ENCODE measurements at places on chromosomes 1 and 21. TPM values are rescaled to one million over a fixed set of nuclear protein-coding genes. Genes with fewer than 3 reads are reported as not detected.

HCN3 gene
- total RNA-seq = 1.2 TPM

TNFRSF1B gene
- 3.0 TPM for total RNA-seq

DENND2C gene
- 2.2 TPM for total RNA-seq

RAP1GAP gene
- 0.89 TPM for total RNA-seq

LY9 gene
- total RNA-seq = not detected

C1orf35 gene
- total RNA-seq = 6.2 TPM

LHX8 gene
- total RNA-seq = not detected

GCLM gene
- total RNA-seq = 16.9 TPM

CA14 gene
- total RNA-seq = not detected

TNFRSF8 gene
- not detected for total RNA-seq

FCRL5 gene
- total RNA-seq = not detected

SFN gene
- total RNA-seq = 0.14 TPM

ABCG1 gene
- 0.60 TPM for total RNA-seq

ACTA1 gene
- 0.14 TPM for total RNA-seq

ALX3 gene
- not detected for total RNA-seq

FBXO28 gene
- total RNA-seq = 38.4 TPM

FAM72A gene
- total RNA-seq = 2.1 TPM

COL18A1 gene
- total RNA-seq = 239 TPM

ADGRL4 gene
- total RNA-seq = 92.6 TPM

SRRM1 gene
- 42.2 TPM for total RNA-seq

H6PD gene
- total RNA-seq = 46.6 TPM

TIAM1 gene
- total RNA-seq = 3.0 TPM

DONSON gene
- 16.8 TPM for total RNA-seq

IRF6 gene
- 0.59 TPM for total RNA-seq

HES2 gene
- total RNA-seq = not detected

LIN28A gene
- total RNA-seq = not detected

LCE1A gene
- total RNA-seq = not detected

OR2T2 gene
- not detected for total RNA-seq

TMCO4 gene
- 5.0 TPM for total RNA-seq

PTGS2 gene
- total RNA-seq = 162 TPM

OLFML3 gene
- total RNA-seq = 270 TPM

HSF2BP gene
- 3.6 TPM for total RNA-seq

LORICRIN gene
- total RNA-seq = not detected

CD55 gene
- 19.6 TPM for total RNA-seq

ADORA1 gene
- total RNA-seq = 5.7 TPM

FCN3 gene
- total RNA-seq = not detected

Measured in smooth muscle cell of the umbilical artery (primary cell).